ENCODE measurements at places on chromosomes 5 and 9.
A peak's percentile ranks its signal among the peaks of the same experiment; 100 is the strongest.

- no peak for DNase-seq
These were observed 147.0 kb downstream of the TLE1 start for GRCh38 chr9:81542118-81542889.

GRCh38 chr9:96638606-96639364, 16.3 kb downstream of the PRXL2C start:
- no peak for DNase-seq

- no peak for DNase-seq
These were observed 207.9 kb upstream of the EFNA5 start for GRCh38 chr5:107878661-107879060.

DNA sequence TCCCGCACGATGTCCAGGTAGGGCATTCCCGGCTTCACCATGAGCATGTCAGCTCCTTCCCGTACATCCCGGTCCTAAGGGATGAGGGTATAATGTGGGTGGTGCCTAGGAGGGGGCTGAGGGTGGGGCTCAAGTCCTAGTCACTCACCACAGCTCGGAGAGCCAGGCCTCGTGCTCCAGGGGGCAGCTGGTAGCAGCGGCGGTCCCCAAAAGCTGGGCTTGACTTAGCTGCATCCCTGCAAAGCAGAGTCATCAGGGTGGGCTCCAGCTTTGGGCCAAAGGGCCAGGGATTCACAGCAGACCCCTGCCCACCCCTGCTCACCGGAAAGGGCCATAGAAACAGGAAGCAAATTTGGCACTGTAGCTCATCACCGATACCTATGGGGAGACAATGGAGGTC, 11.6 kb downstream of the ALAD start:
- DNase-seq: no peak

DNA sequence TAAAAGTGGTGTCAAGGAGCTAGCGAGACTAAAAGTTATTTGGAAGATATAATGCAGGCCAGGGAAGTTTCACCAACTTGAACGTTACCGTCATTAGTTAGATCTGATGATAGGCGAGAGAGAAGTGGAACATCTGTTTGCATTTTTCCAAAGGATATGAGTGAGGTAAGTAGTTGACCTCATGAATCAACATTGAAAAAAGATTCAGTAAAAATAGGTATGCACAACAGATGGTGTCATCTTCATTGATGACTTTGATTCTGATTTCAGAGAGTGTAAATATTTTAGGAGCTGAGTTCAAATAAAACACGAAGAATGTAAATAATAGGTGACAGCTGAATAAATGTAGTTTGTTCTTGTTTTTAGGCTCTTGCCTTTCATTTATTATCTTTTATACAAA, 998.9 kb upstream of the CDH6 start:
- DNase-seq: no peak

- peak; percentile 64 for DNase-seq
These were observed 189.5 kb upstream of the PPP1R26 start for GRCh38 chr9:135290086-135290485.

- DNase-seq: peak; percentile 24
These were observed 71.2 kb downstream of the C9orf50 start for GRCh38 chr9:129549684-129550083.

DNA sequence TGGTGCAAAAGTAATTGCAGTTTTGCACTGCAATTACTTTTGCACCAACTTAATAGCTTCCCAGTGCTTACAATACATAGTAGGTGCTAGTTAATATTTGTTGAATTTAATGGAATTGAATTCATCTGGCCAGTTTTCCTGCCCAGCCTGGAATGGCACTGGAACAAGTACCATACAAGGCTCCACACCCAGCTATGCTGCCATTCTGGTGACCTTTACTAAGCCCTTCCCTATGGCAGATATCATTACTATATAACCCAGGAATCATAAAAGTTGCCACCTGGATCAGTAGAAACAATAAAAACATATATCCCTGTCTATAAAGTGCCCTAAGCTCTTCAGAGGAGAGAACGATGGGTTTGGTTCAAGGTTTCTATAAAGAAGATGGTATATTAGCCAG, 22.4 kb upstream of the TRIM36 start:
- no peak for DNase-seq

DNA sequence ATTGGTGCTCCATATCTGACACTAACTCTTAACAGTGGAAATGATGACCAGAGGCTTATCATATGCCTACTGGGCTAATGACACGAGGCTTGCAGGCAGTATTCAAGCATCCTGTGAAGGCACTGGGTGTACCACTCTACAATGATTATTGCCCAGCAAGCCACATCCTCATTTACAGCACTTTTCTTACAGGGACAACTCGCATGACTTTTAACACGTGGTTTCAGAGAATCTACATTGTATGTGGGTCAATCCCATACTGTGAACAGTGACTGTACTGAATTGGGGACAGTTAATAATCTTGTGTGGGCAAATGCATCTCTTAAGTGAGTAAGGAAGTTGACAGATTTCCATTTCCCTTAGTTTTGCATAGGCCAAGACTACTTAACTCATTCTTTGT, 260.0 kb downstream of the TRPM3 start:
- no peak for DNase-seq

- peak; percentile 21 for DNase-seq
These were observed 831 bp downstream of the INPP5E start for GRCh38 chr9:136438548-136439480.

GRCh38 chr5:94082405-94082804, 341.0 kb upstream of the POU5F2 start:
- no peak for DNase-seq

DNA sequence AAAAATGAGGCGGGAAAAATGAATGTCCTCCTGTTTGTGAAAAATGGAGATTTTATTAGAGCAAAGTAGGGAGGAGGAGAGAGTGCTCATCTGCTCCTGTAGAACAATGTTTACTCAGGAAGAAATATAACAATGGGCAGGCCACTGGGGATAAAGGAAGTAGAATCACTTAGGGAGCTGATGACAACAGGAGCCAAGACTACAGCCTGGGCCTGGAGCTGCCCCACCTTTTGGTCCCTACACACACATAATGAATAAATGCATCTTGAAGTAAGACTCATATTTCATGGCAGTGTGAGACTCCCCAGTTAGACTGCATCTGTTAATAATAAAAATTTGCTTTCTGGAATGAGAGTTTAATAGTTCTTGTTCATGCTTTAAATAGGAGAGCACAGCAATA, 1939.8 kb downstream of the EFNA5 start:
- DNase-seq: no peak

- DNase-seq: no peak
These were observed 9.3 kb upstream of the ANKDD1B start for GRCh38 chr5:75601996-75602395.

- DNase-seq: peak; percentile 30
These were observed 293.5 kb downstream of the HINT1 start for GRCh38 chr5:130871346-130872086.

DNA sequence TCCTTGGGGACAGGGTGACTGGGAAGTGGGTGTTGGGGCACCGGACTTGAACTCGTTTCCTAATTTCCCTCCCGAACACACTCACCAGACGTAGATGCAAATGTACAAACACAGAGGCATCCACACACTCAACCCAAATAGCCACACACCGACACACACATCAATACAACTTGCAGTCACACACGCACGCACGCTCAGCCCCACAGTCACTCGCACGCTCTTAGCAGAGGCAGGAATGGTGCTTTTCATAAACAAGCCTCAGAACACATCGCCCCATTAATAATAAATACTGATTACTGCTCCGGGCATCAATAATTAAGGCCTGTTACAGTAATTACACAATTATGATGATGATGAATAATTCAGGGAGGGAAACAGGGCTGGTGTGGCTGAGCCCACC, 5.7 kb downstream of the BARHL1 start:
- DNase-seq: no peak

DNA sequence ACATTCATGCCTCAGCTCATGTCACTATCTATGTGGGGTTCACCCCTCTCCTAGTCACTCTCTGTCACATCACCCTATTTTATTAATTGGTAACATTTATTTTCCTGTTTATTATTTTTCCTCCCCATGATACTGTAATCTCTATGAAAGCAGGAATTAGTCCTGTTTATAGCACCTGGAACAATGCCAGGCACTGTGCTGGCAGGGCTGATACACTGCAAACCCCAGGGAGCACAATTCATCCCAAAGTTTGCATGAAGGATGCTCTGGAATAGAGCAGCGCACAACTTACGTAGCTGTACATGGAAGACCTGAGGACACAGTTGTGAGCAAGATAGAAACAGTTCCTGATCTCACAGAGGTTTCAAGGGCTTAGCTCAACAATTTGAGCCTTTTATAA, 103.2 kb downstream of the NSG2 start:
- DNase-seq: no peak

- no peak for DNase-seq
These were observed 189.6 kb downstream of the PIK3R1 start for GRCh38 chr5:68405026-68405684.

DNA sequence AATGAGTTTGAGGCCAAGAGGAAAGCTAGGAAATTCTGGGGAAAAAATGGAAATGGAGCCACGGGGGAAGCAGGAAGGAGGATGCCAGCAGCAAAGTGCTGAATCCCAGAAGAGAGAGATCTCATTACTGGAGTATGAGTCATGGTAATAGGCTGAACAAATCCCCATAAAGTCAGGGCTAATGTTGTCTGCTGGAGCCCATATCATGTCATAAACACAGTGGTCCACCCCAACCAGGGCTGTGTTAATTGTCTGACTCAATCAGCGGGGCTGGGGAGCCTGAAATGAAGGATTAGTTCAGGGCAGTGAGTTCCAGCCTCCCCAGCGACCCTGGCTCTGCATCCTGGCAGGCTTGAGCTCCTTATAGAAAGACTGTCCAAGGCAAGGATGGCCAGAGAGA, 68.8 kb downstream of the TLR4 start:
- DNase-seq: no peak

DNA sequence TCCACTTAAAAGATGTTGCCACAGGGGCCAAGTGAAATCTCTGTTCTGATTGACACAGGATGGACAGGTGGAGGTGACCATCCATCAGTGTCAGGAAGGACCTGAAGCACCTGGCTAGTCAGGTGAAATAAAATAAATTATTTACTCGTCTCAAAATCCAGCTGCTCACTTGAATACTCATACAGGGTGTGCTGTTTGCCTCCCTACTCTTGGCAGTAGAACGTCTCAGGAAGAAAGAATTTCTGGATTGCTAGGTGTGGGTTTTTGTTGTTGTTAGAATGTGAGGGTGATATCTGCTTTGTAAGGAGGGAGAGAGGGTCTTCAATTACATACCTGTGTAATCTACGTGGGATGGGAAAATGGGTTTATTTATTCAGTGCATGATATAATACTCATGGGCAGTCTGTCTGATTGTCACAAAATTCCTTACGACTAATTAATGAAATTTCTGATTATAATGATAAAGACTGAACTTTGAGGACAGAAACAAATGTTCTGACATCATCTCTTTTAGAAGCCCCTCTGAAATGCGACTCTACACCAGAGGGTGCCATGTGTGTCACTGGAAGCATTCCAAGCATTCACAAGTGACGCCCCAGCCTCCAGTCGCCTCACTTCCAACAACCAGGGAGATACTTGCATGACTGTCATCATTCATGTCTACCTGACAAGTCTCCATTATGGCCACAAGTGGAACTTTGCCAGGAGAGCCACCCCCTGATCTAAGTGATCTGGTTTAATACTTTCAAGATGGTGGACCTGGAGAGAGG, 218.4 kb downstream of the GAPVD1 start:
- no peak for DNase-seq

DNA sequence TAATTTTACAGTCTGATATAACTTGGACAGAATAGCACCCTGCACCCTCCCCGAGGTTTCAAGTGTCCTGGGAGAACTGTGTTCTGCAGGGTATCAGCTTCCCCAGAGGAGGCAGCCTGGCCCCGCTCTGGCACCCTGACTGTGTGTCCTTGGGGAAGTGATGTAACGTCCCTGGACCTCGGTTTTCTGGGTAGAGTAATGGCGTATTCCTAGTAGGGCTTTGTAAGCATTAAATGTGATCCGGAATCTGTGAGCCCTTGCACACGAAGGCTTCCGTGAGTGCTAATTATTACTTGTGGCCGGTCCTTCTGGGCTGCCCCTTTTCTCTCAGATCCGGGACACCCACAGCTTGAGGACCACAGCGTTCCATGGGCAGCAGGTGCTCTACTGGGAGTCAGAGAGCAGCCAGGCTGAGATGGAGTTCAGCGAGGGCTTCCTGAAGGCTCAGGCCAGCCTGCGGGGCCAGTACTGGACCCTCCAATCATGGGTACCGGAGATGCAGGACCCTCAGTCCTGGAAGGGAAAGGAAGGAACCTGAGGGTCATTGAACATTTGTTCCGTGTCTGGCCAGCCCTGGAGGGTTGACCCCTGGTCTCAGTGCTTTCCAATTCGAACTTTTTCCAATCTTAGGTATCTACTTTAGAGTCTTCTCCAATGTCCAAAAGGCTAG, 1.0 kb upstream of the CACFD1 start:
- DNase-seq: no peak

- no peak for DNase-seq
These were observed 10.8 kb downstream of the DMAC1 start for GRCh38 chr9:7788772-7789171.

DNA sequence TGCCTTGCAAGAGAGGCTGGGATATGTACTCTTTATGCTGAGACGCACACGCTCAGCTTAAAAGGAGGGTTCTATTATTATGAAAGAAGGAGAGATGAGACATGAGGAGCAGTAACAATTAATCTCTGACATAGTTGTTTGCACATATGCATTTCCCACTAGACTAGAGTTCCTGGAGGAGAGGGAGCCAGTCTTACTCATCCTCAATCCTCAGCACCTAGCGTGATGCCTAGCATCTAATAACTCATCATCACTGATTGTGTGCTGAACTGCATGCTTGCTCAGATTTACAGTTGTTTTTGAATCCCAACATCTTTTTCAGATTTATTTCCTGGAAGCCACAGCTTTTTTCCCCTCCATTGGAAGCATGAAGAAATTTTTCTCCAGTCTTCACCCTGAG, 35.5 kb downstream of the GCNT4 start:
- DNase-seq: no peak

GRCh38 chr5:104421431-104421830, 858.8 kb upstream of the NUDT12 start:
- DNase-seq: no peak

DNA sequence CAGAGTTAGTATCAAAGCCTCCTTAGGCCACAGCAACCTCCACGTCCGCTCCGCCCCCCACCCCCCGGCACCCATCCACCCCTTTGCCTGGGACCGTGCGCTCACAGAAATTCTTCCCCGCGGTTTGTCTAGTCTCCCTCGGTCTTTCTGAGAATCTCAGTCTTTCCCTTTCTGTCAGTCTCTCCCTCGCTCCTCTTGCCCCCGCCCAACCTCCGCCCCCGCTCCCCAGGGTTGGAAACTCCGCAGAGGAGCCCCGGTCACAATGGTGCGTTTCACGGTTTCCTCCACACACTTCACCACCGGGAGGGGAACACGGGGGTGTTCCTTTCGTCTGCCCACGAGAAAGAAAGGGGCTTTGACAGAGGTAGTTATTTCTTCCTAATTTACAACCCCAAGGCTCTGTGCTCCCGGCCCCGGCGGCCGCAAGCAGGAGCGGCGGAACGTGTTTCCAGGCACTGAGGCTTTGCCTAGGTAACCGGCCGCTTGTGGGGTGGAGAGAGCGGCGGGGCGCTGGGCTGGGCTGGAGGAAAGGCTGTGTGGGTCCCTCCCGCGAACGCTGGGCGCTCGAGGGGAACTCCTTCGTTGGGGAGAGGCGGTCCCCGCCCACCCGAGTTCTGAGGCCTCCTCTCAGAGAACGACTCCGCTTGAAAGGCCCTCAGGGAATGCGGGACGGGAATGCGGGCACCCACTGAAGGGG, 2.1 kb downstream of the NR4A3 start:
- DNase-seq: peak; percentile 37

- DNase-seq: no peak
These were observed 155.8 kb upstream of the RAI14 start for GRCh38 chr5:34500236-34500847.

GRCh38 chr9:118785456-118785855, 583.8 kb downstream of the BRINP1 start:
- DNase-seq: no peak
